ENCODE measurements at places on chromosomes 1 and 21.

DNA sequence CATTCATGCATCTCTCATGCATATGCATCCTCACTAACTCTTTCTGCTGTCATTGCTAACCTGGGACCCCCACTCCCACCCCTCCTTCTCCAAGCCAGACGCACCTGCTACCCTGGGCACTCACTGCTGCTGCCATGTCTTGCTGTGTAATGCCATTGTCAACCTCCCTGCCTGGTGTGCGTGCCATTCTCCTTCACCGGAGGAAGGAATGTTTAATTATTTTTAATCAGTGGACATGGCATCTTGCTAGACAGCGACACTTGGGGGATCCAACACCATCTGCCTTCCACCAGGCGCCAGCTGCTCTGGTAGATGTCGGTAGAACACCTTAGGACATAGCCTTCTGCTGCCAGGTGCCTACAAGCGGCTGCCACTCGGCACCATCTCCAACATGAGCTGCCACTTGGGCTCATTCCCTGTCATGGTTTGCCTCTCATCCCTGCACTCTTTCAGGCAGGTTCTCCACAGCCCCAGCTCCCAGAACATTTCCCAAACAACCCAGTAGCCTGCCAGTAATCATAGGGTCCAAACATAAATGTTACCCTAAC, 306.9 kb downstream of the TTLL7 start:
- no peak for DNase-seq

- no peak for DNase-seq
Measured at GRCh38 chr1:155178441-155179111, 4.9 kb downstream of the TRIM46 start.

GRCh38 chr1:208000504-208000903, 89.6 kb upstream of the CD34 start:
- DNase-seq = no peak

DNA sequence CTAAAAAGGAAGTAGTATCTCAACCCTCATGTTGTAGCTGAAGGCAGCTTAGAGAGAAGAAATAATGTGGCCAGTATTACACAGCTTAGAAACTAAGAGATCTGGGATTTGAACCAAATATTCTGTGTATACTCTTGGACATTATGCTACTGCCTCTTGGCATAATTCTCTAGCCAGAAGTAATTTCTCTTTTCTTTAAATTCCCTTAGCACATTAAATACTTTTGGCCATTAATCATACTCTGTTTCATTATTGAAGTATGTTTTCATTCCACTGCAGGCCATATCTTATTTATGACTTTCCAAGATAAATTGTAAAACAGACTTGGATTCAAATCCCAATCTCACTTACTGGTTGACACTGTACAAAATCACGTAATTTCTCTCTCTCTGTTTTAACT, 181.3 kb upstream of the SPAG17 start:
- no peak for DNase-seq

- DNase-seq = no peak
Measured at GRCh38 chr1:177247623-177248176, 76.9 kb downstream of the BRINP2 start.

- DNase-seq = no peak
Measured at GRCh38 chr1:8219530-8219929, 98.4 kb upstream of the SLC45A1 start.

DNA sequence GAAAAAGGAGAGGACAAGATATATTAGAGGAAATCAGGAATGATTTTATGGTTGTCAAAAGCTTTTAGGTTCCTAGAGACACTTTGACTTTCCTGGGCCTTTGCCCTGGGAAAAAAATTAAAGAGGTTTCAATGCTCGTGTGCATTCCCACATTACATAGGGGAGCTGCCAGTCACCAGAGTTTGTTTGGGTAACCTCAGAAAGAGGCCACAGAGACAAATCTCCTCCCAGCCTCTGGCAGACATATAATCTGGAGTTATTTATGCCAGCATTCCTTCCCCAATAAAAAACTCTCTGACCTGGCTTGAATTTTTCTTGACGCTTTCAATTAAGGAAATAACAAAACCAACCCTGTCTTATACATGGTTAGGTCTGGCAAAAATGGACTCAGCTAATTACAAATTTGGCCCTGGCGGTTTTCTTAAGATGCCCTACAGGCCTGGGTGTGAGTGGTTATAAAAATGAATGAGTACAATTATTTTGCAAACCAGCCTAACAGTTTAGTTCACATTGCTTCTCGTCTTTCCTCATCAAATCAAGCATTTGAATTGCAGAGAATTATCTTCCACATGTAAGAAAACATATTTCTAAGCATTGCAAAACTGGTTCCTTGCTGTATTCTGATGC, 63.7 kb downstream of the WLS start:
- no peak for DNase-seq

DNA sequence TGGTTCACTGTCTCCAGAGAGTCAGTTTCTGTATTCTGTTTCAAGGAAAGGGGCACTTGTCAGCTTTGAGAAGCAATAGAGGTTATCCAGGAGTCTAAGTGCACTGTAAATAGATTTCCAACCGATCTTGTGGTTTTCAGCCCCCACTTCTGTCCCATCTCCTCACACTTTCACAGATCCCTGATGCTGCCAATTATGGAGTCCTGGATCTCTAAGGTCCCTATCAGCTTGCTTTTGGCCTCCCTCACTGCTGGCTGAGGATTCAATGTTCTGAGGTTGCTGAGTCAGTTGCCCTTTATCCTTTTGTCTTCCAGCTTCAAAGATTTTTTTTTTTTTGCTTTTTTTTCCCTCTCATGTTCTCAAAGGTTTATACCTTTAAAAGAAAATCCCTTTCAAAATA, 98.4 kb downstream of the DIRAS3 start:
- DNase-seq = no peak

All from T-helper 1 cell (primary cell).